Activated CD4-positive, alpha-beta T cell treated with anti-CD3 and anti-CD28 coated beads, Interleukin-2, amount 50 U/mL, for 4 hours (primary cell): ENCODE measurements at places on chromosomes 1 and 21.

DNA sequence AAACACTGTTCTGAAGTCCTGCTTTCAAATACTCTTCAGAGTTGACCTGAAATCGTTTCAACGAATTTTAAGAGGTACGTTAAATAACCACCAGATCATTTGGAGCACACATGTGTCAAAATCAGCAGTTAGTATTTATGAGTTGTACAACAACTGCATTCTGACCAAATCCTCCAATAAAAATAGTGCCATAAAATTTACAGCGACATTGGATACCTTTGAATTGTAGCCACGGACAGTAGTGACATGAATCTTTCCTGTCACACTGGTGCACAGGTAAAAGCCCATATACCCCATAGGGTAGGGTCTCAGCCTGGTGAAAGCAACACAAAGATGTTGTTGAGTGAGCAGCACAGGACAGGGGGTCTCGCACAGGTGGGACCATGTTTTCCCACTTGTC is 121.5 kb downstream of the CLIC6 start:
- DNase-seq, result no peak

DNA sequence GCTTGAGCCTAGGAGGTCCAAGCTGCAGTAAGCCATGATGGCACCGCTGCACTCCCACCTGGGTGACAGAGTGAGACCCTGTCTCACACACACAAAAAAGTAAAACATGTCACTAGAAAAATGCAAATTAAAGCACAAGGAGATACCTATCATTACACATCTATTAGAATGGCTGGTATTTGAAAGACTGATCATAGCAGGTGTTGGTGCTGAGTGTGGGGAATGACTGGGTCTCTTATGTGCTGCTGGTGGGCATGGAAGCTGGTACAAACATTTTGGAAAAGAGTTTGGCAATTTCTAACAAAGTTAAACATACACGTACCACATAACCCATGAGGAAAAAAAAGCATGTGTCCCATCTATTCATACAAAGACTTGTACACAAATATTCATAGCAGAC is 142.1 kb upstream of the ZBTB40 start:
- DNase-seq, result no peak

- no peak for DNase-seq
Measured at GRCh38 chr1:206709772-206710459, 25.2 kb downstream of the MAPKAPK2 start.

GRCh38 chr1:18485227-18485626 is 4.5 kb downstream of the KLHDC7A start:
- no peak for DNase-seq

- no peak for DNase-seq
Measured at GRCh38 chr1:91736715-91737615, 149.0 kb downstream of the TGFBR3 start.

DNA sequence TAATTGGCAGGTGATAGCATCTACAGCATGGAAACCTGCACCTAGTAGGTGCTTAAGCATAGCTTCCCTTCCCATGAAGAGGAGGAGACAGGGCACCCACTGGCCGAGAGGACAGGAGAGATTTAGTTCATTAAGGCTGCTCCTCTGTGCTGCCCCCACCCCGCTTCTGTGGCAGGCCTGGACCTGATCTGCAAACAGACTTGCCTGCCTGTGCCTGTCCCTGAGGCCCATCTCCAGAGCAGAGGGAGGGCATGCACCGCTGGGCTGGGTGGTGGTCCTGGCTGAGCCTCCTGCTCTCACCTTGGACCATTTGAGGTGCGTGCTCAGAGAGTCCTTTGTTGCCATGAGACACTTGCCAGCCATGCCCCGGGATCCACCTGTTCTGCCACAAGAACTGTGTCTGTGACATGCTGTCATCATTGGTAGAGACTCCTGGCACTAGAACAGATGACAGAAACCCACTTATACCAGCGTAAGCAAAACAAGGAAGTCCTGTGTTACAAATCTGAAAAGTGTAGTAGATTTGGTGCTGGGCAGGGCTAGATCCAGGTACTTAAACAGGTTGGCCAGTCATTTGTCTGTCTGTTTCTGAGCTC is 55.6 kb downstream of the PTPRF start:
- DNase-seq, result no peak

DNA sequence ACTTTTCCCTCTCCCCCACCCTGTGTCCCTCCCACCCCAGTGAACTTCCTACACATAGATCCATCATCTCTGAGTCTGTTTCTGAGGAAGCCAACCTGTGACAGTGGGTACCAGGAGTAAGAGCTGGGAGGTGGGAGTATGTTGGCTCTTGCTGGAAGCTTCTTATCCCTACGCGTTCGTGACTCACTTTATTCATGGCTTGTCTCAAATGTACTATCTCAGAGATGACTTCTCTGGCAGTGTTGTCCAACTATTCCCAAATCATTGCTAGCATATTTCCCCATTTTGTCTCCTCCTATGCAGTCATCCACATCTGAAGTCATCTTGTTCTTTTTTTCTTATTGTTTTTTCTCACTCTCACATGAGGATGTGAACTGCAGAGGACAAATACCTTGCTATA is 88.0 kb downstream of the HIVEP3 start:
- DNase-seq, result no peak

- DNase-seq, result no peak
Measured at GRCh38 chr21:36210779-36211659, 54.4 kb downstream of the DOP1B start.

DNA sequence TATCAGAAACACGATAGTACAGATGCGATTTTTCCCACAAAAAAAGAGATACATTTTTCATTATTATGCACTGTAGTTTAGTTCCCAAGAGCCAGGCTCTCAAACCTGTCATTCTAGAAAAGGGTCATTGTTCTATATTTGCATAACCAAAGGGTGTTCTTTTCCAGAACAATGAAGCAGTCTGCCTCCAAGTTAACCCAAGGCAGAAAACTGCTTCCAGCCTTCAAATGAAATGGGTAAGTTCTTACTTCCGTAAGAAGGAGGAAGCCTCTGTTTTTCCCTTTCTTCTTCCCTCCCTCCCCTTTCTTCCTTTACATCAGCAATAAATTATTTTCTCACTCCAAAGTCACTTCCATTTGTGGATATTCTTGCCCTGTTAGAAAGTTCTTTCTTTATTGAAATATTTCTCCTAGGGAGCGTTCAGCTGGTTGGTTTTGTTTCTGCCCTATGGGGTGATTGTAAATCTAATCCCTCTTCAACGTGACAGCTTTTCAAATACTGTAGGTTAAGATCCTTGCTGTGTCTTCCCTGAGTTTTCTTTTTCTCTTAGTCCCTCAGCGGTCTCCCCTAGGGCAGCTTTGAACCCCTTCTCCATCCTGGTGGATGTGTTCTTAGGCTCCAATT is 77.3 kb upstream of the PTGFRN start:
- DNase-seq, result no peak

DNA sequence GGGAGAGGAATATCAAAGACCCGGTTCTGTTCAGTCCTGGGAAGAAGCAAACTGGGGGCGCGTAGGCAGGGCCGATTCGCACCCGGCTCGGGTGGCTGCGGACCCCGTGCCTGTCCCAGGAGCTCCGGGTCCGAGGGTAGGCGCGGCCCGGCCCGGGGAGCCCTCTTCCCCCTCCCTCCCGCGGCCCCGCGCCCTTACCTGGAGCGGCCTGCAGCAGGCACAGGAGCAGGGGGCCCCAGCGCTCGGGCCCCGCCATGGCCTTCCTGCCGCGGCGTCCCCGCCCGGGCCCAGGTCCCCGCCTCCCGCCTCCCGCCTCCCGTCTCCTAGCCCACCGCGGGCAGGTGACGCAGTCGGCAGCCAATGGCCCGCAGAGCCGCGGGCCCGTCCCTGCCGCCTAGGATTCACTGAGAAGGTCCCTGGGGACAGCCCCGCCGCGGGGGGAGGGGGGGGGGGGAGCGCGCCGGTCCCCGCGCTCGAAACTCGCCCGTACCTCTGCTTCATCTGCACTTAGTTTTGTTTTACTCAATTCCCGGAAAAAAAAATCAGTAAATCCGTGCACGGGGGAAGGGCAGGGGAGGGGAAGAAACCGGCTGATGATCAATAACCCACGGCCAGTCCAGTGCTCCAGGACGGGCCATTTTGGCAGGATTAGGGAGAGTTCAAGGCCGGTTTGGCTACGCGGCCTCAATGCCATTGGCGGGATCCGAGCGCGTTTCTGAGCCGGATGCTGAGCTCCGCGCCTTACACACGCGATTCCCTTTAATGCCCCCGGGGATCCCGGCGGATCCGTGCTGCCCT is at the start of gene IFNLR1:
Gene IFNLR1, minus strand, starts transcription at position 297 of the 798 bp plus-strand sequence. Its CDS starts 41 bp downstream, at position 256.
- DNase-seq, result peak; percentile 49

- no peak for DNase-seq
Measured at GRCh38 chr1:23385119-23385621, 15.5 kb upstream of the ZNF436 start.

DNA sequence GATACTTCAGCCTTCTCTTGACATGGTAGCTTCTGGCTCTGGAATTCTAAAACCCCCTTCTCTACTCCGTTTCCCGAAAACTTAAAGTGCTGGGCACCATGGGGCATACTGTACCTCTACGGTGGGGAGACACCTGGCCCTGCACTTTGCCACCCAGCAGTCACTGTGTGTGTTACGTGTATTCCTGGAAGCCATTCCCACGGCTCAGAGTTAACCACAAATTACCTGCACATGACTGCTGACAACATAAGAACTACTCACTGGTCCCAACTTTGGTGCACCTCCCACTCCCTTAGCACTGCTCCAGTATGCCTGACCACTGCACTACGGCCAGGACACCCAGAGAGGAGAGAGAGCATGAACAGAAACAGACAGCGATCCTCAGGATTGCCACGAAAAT is 29.4 kb upstream of the TMPRSS2 start:
- no peak for DNase-seq
